ENCODE measurements at places on chromosomes 1 and 21.

GRCh38 chr1:201841265-201841912 is 12.4 kb downstream of the IPO9 start:
- DNase-seq, result no peak

GRCh38 chr1:93673163-93673829 is 8.3 kb downstream of the BCAR3 start:
- no peak for DNase-seq

DNA sequence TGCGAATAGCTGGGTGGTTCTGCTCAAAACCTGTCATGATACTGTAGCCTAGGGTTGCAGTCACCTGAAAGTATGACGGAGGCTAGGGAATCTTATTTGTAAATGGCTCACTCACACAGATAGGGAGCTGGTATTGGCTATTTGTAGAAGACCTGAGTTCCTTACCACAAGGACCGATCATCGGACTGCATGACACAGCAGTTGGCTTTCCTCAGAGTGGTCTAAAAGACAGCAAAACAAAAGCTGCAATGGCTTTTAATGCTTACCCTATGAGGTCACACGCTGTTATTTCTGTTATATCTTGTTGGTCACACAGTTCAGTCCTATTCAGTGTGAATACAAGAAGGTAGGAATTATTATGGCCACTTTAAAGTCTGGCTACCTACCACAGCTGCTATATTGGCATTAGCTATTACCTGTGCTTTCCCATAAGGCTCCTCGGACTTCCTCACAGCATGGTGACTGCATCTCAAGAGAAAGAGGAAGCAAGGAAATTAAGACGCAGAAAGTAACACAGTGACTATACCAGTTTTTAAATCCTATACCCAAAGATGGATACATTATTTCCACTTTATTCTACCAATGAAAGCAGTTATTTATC is 68.4 kb upstream of the LRRC7 start:
- no peak for DNase-seq

DNA sequence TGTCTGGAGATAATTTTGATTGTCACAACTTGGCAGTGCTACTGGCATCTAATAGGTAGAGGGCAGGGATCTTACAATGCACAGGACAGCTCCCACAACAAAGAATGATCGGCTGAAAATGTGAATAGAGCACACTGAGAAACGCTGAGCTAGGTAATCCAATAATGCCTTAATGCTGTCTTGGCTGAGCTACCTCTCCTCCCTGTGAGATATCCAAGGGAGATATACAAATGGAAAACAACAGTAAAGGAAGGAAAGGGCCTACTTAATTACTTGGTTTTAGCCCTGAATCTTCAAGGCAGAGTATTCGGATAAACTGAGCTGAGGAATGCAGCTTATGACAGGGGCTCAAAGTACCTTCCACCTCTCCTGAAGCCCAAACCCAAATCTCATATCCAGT is 2.9 kb downstream of the DNASE2B start:
- no peak for DNase-seq

- DNase-seq, result no peak
These were observed 760.8 kb upstream of the TPTE start for GRCh38 chr21:9760398-9761074.

- DNase-seq, result no peak
These were observed 2.2 kb upstream of the USP24 start for GRCh38 chr1:55217226-55217986.

DNA sequence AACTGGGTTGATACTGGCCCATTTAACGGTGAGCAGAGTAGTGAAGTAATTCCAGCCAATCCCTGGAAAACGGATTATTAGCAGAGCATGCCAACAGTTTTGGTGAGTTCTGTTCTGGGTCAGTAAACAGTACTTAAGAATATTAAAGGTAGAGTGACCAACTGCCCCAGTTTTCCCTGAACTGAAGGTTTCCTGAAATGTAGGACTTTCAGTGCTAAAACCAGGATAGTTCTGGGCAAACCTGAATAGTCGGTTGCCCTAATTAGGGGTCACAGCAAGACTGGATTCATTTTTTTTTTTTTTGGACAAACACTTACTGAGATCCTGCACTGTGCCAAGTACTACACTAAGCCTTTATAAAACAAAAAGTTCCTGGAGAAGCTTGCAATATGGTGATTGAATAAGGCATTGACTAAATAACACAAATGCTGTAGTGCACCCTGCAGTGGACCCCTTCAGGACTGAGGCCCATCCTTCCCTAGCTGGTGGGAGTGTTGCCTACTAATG is 75.9 kb downstream of the KCNK1 start:
- DNase-seq, result no peak

DNA sequence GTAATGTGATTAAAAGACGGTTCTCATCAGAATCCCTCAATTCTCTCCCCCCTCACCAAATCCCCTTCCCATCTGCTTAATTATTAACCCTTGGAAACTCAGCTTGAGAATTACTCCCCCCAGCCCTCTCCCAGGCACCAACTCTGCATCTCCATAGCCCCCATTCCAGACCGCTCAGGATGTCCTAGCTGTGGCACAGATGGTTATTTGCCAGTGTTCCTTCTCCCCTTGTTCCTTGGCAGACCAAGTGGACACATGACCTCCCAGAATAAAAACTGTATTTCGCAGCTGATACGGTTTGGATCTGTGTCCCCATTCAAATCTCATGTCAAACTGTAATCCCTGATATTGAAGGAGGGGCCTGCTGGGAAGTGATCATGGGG is 14.6 kb downstream of the HENMT1 start:
- DNase-seq, result no peak

DNA sequence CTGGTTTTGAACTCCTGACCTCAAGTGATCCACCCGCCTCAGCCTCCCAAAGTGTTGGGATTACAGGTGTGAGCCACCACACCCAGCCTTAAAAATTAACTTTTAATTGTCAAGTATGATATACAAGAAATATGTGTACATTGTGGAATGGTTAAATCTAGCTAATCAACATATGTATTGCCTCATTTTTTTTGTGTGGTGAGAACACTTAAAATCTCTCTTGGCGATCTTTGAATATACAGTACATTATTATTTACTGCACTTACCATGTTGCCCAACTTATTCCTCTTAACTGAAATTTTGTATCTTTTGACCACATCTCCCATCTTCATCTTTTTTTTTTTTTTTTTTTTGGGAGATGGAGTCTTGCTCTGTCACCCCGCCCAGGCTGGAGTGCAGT is 23.3 kb downstream of the THRAP3 start:
- no peak for DNase-seq

DNA sequence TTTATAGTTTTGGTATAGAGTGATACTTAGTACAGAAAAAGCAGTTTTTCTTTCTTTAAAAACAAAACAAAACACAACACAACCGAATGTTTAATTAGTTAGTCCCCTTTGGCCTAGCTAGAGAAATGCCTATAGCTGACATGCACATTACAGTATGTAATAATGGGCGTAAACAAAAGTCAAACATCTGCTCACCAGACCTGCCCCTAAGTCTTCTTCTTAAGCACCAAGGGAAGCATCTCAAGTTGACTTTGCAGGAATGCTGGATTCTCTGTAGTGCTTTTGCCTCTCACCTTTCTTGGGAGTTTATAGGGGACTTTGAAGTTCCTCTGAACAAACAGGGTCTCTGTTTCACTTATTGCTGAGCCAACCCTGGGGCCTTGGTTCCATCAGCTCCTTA is 143.7 kb downstream of the TM2D1 start:
- DNase-seq, result no peak

DNA sequence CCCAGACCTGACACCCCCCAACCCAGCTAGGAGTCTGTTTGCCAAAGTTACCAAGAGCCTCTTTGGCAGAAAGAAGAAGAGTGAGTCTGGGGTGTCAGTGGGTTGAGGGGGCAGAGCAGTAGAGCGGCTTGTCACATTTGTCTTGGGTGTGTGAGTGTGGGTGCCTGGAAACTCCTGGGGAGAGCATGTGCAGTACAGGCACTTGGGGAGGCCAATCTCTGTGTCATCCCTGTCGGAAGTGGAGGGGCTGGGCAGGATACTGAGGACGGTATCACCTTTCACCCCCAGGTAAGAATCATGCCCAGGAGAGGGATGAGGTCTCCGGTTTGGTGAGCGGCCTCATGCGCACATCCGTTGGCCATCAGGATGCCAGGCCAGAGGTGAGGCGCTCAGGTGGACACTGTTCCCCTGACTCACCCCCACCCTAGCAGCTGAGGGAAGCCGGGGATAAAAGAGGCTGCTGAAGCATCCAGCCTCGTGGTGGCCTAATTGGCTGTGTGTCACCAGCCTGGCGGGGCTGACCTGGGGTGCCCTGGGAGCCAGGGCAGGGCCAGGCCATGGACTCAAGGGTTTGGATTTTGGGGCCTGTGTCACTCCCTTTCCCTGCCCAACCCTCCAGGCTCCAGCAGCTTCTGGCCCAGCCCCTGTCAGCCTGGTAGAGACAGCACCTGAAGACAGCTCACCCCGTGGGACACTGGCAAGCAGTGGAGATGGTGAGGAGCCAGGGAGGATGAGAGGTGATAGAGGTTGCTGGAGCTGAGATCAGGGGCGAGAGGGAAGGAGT is 3.3 kb downstream of the PLK3 start:
- no peak for DNase-seq

DNA sequence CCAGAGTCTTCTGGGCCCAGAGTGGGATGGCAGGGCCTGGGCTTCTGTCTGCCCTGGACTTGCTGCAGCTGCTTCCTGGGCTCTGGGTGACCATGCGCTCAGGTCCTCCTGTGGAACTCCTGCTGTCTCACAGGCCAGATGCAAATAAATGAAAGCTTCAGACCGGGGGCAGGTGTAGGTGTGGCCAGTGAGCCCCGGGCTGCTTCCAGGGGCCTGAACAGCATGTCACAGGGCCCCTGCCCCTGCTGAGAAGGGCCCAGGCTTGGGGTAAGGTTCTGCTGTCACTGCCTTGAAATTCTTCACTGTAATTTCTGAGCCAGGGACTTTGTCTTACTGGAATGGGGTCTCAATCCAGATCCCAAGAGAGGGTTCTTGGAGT is 2.5 kb upstream of the PKNOX1 start:
- DNase-seq, result no peak

DNA sequence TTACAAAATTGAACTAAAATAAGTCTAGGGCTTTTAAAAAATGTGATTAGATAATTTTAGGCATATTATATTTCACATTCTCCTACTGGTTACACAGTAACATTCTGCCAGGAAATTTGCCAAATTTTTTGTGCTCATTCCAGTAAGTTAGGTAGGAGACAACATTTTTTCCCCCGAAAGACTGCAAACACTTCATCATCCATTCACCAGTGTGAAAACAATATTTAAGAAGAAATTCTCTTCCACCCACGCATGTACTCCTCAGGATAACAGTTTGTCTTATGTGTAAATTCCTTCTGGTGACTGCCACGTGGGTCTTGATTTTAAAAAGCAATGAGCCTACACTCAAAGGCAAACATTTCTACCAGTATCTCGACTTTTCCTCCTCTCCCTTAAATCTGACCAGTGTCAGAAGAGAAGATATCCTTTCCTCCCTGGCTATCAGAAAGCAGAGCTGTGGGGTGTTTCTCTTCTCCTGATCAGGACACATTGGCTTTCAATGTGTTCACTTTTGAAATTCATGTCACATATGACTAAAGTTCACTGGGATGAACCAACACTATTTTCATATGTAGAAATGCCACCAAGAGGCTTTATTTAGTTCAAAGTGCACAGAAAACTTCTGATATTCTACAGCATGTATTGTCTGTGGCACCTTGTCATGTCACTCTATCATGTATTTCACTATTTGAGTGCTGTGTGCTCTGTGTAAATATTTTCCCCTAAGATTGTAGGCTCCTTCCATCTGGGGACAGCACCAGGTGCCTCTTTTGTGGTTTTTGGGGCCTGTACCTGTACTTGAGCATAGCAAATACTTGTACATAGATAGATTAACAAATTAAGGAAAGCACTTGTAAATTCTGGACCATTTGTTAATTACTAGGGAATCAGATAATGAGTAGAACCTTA is 38.6 kb downstream of the LHX9 start:
- no peak for DNase-seq

DNA sequence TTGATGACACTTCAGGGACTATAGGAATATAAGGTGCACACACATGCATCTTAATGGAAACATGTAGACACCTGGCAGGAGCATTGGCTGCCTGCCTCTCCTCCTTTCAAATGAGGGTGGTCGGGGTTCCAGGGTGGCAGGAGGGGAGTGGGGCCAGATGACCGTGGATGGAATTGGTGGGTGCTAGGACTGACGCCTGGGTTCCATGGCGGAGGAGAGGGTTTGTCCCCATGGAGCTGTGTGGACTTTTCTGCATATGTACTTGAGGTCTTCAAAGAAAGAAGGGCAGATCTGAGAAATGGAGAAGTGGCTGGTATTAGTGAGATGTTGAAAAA is 7.7 kb downstream of the PRRX1 start:
- no peak for DNase-seq

- no peak for DNase-seq
These were observed 128.2 kb downstream of the APP start for GRCh38 chr21:26042181-26042876.

GRCh38 chr21:31371715-31372470 is 27.8 kb upstream of the TIAM1 start:
- no peak for DNase-seq

- DNase-seq, result no peak
These were observed 405.9 kb upstream of the RGS18 start for GRCh38 chr1:191752342-191752741.

- DNase-seq, result no peak
These were observed 116.3 kb upstream of the SOD1 start for GRCh38 chr21:31543191-31543590.

GRCh38 chr1:1204998-1205768 is 1.2 kb downstream of the TNFRSF18 start:
- DNase-seq, result no peak

DNA sequence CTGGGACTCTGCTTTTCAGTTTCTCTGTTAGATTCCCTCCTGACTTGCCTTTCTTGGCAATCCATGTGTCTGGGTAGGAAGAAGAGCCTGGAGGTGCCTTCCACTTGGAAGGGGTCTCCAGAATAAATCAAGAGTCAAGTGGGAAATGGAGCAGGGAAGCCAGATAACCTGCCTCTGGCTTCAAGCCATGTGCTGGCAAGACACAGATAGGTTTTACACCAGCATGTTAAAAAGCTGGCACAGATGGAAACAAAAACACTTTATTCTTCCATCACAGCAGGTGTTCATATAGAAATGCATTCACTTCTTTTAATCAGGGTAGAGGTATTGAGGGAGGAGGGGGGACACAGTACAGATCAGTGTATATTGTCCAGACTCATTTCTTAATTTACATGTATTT is 356.9 kb upstream of the RUNX1 start:
- DNase-seq, result peak; percentile 84

DNA sequence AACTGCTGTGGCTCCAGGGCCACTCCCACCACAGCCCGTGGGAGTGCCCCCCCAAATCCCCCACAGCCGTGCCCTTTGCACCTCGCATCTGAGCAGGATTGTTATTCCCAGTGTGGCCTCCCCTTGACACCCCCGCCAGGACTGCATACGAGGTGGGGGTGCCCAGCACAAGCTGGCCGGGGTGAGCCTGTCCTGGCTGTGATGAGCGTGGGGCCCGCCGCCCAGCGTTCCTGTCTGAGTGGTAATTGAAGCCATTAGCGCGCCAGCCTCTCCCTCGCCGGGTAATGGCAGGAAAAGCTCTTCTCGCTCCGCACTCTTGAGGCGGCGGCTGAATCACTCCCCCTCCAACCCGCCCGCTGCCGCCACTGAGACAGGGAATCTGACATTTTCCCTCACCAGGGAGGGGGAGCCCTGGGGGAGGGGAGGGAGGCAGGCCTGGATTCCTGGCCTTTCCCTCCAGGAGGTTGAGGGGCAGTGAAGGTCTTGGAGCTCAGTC is 27.7 kb downstream of the PTPRF start:
- no peak for DNase-seq

- no peak for DNase-seq
These were observed 5.3 kb downstream of the RXFP4 start for GRCh38 chr1:155946633-155947219.

Measured in NCI-H345 (cell line).